CD8-positive, alpha-beta memory T cell (primary cell): ENCODE measurements at places on chromosomes 16 and 17.
A peak's percentile ranks its signal among the peaks of the same experiment; 100 is the strongest.

DNA sequence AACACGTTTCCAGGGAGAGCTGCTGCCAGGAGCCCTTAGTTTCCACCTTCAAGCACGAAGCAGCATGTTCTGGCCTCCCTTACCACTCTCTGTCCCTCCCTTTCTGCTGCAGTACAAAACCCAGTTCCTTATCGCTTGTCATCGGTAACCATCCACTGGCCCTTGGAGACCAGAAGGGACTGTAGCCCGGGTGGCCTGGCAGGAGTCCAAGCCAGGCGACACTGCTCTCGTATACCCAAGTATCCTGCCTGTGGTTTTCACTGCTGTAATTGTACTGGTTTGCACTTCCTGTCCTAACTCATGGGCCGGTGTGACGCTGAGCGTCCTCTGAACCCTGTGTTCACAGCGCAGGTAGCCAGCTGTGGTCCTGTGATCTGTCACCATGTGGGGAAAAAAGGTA, 81.1 kb downstream of the MAF start:
- no peak for DNase-seq
- no peaks in the 10 kb centered on the region for H3K36me3 ChIP-seq
- peaks cover 6% of the 10 kb centered on the region for H3K27me3 ChIP-seq
- no peak overlapping the region for H3K4me3 ChIP-seq
- H3K4me1 ChIP-seq: peaks cover 7% of the 10 kb centered on the region
- H3K27ac ChIP-seq: no peak overlapping the region

DNA sequence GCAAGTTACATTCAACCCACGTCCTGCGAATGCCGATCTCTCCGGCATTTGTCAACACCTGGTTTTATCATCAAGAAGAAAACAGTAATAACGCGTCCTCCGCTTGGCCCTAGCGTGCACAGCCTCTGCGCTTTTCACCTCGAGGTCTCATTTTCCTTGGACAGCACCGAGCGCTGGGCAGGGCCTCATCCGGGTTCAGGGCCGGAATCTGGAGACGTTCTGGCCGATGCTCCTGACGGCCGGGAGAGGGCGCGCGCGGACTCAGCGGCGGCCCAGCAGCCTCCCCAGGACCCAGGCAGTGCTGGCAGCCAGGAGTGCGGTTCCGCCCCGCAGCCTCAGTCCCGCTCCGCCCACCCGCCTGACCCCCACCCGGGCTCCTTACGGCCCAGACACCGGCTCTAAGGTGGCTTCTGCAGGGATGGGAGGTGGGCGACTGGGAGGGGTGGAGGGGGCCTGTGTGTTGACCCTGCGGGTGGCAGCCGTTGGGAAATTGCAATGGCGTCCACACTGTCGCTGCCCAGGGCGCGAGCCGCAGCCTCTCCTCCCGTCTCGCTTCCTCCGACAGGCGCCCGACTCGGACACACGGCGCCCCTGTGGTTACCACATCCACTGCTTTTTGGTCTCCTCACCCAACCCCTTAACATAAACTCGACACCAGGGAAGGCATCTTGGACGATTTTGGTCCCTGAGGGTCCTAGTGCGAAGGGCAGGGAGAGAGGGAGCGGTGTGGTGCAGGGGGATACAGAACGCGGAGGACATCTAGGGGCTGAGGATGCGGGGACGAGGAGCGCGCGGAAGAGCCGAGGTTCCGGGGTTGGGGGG, 7.4 kb upstream of the FLYWCH1 start:
- peak overlapping the region; percentile 73 for H3K4me3 ChIP-seq
- H3K27ac ChIP-seq: peak overlapping the region; percentile 74
- H3K36me3 ChIP-seq: no peaks in the 10 kb centered on the region
- peaks cover 10% of the 10 kb centered on the region for H3K4me1 ChIP-seq

GRCh38 chr17:52030052-52030451, 128.5 kb downstream of the CA10 start:
- H3K27me3 ChIP-seq: no peaks in the 10 kb centered on the region
- no peak overlapping the region for H3K4me3 ChIP-seq
- no peaks in the 10 kb centered on the region for H3K4me1 ChIP-seq
- no peak overlapping the region for H3K27ac ChIP-seq

GRCh38 chr17:38857271-38857670, 3.8 kb upstream of the RPL23 start:
- peaks cover 8% of the 10 kb centered on the region for H3K36me3 ChIP-seq
- no peak overlapping the region for H3K27ac ChIP-seq
- no peak for DNase-seq

DNA sequence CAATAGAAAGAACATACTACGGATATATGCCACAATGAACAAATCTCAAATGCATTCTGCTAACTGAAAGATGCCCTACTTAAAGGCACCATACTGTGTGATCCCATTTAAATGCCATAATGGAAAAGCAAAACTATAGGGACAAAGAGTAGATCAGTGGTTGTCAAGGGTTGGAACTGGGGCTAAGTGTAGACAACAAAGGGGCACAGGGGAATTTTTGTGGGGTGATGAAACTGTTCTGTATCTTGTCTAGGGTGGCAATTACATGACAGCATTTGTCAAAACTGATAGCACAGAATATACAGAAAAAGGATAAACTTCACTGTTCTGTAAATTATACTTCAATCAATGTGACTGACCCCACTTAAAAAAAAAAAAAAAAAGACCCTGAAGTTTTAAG, 17.7 kb downstream of the GFOD2 start:
- H3K27me3 ChIP-seq: no peaks in the 10 kb centered on the region
- no peaks in the 10 kb centered on the region for H3K36me3 ChIP-seq
- DNase-seq: no peak
- H3K4me1 ChIP-seq: peaks cover 16% of the 10 kb centered on the region
